ENCODE measurements at places on chromosomes 7 and 10.

DNA sequence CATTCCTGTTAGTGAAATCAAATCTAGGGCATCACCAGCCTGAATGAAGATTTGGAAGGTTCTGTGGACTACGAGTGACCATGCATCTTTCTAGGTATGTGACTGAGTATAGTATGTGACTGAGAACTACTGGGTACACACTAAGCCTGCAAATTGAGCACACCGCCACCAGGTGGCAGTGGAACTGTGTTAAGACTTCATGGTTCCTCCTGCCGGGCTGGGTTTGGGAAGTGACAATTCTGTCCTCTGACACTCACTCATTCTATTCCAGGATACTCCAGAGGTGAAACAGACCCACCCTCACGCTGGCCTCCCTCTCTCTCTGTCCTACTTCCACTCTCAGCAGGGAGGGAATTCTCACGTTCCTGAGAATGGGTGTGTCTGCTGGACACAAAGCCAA lies 84.0 kb upstream of the TMEM248 start:
- peak; percentile 82 for DNase-seq

- no peak for DNase-seq
Measured at GRCh38 chr7:120725376-120726039, 132.4 kb downstream of the TSPAN12 start.

- no peak for DNase-seq
Measured at GRCh38 chr7:46283852-46284251, 362.8 kb upstream of the IGFBP3 start.

GRCh38 chr7:107609811-107610261 lies 29.8 kb downstream of the BCAP29 start:
- DNase-seq: no peak

DNA sequence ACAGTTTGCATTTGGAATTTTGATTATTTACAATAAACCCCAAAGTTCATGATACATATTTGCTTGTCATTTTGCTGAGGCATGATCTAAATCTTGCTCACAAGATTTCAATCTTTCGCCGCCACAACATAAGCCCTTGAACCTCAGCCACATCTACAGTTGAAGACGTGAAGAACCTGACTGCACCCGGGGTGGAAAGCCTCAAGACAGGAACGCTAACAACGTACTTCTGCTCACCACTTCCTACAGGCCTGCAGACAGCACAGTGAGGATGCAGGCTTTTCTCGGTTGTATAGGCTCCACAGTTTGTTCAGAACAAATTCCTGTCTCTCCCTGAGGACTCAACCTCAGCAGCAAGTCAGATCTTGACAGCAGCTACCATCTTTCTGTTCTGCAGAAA lies 393.8 kb upstream of the PRKCQ start:
- no peak for DNase-seq

- no peak for DNase-seq
Measured at GRCh38 chr10:87636313-87636915, 23.3 kb upstream of the PAPSS2 start.

GRCh38 chr7:116679500-116679899 lies 7.5 kb downstream of the MET start:
- DNase-seq: no peak

GRCh38 chr7:39536951-39537350 lies 29.3 kb upstream of the YAE1 start:
- no peak for DNase-seq

- DNase-seq: no peak
Measured at GRCh38 chr7:92854501-92855238, 18.3 kb upstream of the CDK6 start.

GRCh38 chr7:104951546-104951945 lies 62.5 kb upstream of the KMT2E start:
- DNase-seq: no peak

GRCh38 chr10:23643111-23643780 lies 204.4 kb downstream of the OTUD1 start:
- DNase-seq: no peak

GRCh38 chr10:90199093-90199492 lies 497.7 kb downstream of the KIF20B start:
- no peak for DNase-seq

- no peak for DNase-seq
Measured at GRCh38 chr10:99364125-99364524, 35.0 kb downstream of the CNNM1 start.

GRCh38 chr10:71268247-71268691 lies 50.8 kb upstream of the SLC29A3 start:
- peak; percentile 48 for DNase-seq

DNA sequence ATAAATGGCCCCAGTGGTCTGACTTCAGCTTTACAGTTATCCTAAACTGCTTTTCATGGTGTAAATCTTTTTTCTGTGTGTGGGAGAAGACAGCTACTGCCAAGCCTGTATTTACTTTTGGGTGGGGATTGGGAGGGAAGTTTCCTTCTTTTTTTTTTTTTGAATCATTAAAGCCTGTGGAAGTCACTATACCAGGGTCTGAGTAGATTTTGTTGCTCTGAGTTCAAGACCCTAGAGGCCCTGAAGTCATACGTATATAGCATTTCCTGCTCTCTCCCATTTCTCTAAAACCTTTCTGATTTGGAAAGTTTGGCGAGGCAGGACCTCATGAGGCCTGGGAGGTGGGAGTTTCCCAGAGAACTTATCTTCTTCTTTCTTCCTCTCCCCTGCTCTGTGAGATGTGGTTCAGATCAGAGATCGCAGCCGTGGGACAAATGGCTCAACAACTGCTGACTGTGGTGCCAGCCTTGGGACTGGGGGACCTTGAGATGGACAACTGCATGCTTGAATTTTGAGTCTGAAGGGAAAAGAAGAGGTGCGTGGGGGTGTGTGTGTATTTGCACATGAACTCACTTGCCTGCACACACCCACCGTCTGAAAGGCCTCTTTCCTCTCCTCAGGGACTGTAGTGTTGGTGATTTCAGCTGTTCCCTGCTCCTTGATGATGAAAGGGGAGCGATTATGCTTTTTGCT lies 18.1 kb downstream of the LRMDA start:
- no peak for DNase-seq

DNA sequence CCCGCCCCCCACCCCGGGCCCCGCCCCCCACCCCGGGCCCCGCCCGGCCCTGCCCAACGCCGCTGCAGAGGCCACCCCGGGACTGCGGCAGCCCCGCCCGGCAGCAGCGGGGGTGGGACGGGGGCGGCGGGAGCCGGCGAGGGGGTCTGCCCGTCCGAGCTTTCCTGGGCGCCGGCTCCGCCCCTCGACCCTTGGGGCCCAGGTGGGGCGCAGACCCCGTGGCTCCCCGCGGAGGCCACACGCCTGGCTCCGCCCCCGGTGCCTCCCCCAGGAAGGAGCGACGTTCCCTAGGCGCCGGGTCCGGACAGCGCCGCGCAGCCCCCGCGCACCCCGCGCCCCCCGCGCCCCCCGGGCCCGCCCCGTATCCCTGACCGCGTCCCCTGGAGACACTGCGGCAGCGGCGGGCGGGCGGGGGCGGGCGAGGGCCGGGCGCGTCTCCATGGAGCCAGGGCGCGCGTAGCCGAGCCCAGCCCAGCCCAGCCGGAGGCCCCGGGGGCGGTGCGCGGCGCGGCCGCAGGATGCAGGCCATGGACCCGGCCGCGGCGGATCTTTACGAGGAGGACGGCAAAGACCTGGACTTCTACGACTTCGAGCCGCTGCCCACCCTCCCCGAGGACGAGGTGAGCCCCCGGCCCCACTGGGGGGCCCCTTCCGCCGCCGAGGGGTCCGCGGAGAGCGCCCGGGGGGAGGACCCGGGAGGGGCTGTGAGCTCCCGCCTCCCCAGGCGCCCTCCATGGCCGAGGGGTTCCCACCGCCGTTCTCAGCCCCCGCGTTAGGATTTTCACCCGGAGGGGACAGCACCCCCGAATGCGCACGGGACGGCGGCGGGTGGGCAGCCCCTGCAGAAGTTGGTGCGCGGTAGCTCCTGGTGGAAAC lies at the start of gene KNDC1:
Gene KNDC1 (plus strand): TSS at position 270 of the 876 bp plus-strand sequence. CDS start 249 bp downstream, at position 519.
- DNase-seq: peak; percentile 51

GRCh38 chr7:216360-217300 lies 24.3 kb downstream of the FAM20C start:
- DNase-seq: no peak

- DNase-seq: no peak
Measured at GRCh38 chr7:17402628-17403278, 104.3 kb downstream of the AHR start.

DNA sequence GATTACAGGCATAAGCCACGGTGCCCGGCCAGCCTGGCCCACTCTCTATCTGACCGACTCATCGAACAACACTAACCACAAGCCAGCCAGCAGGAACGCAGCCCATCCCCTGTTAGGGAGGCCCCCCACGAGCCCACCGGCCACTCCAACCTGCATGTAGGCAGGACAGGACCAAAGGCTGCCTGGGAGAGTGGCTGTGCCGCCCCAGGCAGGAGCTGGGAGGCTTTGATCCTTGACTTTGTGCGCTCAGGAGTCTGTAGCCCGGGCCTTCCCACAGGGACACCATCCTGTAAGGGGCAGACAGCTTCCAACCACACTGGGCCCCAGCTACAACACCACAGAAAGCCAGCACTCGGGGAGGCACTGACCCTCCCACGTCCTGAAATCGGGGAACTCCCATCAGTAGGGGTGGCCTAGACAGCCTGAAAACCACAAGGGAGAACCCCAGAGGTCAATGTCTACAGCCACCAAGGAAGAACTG lies 29.4 kb downstream of the GRID1 start:
- DNase-seq: no peak

GRCh38 chr10:30559180-30559579 lies 70.4 kb downstream of the LYZL2 start:
- DNase-seq: no peak

DNA sequence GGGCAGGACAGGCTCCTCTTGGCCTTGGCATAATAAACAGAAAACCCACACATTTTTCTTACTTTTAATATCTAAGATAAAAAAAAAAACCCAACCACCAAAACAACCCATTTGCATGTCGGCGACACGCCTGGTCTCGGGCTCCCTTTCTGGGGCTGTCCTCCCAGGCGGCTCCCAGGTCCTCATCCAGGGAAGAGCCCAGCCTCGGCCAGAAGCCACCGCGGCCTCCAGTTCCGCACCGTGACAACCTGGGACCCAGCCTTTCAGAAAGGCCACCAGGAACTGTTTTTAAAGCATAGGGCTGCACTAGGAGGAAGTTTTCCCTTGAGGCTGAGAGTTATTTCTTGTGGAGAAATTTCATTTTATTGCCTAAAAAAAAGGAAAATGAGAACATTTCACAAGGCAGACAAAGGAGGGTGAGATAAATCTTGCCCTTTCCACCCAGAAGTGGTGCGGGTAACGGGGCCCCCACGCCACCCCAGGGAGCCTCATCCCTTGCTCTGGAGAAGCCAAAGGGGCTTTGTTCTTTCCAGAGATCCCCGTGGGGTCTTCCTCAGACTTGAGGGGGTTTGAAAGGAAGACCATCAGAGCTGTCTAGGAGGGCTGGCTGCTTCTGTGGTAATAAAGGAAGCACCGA lies 39.2 kb upstream of the MKRN1 start:
- DNase-seq: no peak

DNA sequence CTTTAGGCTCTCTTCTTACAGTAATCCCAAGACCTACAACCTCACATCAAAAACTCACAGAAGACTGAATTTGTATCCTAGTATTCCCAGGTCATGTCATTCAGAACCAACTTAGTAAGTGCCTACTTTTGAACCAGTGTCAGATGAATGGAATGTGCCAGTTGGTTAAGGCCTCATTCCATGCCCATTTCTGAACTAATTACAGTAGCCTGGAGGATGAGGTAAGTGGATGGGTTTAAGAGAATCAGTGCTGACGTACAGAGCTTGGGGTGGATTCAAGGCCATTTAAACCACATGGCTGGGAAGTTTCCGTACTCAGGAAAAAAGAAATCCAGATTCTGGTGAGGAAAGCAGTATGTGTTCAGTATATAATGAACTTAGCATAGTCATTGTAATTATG lies 21.9 kb upstream of the FOXP2 start:
- DNase-seq: no peak

DNA sequence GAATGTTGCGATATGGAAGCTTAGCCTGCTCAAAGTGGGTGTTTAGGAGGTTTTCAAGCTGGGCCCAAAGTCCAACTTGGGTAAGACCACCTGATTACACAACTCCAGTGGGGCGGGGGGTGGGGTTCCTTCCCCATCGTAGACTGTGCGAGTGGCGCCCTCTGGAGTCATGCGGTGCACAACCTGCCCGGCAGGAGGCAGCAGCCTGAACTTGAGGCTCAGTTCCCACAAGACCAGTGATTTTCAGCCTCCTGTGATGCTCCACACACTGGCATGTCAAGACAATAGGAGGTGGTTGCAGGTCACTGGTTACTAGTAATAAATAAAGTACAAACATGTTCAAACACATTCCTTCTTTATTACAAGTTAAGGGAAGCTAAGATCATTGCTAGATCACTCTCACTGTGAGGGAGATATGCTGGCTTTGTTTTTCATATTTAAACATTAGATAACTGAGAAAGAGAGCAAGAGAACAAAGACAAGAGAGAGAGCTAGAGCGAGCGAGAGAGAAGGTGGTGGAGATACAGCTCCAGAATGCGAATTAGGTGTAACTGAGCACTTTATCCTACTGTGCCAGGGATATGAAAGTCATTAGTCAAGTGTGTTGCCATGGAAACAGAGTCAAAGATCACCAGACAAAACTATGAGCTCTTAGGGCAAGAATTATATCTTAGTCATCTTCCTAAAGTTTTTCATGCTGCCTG lies 97.4 kb upstream of the BMPER start:
- DNase-seq: peak; percentile 81

GRCh38 chr10:74282151-74282847 lies 131.3 kb downstream of the ADK start:
- DNase-seq: no peak

GRCh38 chr7:30369879-30370278 lies 85.5 kb downstream of the ZNRF2 start:
- DNase-seq: no peak

- no peak for DNase-seq
Measured at GRCh38 chr7:24863626-24864025, 106.4 kb upstream of the GSDME start.

- peak; percentile 70 for DNase-seq
Measured at GRCh38 chr10:103666087-103666761, 172.7 kb downstream of the NEURL1 start.

GRCh38 chr7:156558198-156558597 lies 82.4 kb upstream of the RNF32 start:
- no peak for DNase-seq

DNA sequence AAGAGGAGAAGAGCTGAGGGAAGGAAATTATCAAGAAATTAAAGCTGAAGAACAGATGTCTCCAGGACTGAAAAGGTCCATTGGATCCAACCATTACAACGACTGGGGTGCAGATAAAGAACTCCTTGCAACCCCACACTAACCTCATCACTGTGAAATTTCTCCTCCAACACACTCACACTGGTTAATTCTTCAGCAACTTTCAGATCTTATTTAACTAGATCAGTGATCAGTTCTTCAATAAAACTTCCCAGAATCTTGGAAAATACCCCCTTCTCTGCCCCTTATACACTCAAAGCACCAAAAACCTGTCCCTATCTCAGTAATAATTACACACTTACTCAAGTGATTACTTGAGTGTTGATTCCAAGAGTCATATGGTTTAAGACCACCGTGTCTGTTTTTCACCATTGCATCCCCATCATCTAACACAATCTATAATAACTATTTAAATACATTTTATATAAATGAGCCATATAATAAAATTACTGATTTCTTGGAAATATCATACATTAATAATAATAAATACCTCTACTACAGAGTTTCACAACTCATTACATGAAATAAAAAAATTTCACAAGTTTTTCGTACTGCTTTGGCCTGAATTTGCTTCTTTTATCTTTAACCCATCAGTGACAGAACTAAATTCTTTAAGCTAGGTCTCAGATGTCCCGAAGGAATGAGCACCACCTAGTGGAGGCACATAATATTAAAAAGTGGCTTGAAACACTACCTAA lies 123.7 kb downstream of the MPP7 start:
- no peak for DNase-seq
